Ammon's horn (tissue), 1 donor: ENCODE measurements at places on chromosomes 7 and 10.
A peak's percentile ranks its signal among the peaks of the same experiment; 100 is the strongest.

- DNase-seq: no peak
Measured at GRCh38 chr10:128633864-128634540, 507.8 kb upstream of the MKI67 start.

DNA sequence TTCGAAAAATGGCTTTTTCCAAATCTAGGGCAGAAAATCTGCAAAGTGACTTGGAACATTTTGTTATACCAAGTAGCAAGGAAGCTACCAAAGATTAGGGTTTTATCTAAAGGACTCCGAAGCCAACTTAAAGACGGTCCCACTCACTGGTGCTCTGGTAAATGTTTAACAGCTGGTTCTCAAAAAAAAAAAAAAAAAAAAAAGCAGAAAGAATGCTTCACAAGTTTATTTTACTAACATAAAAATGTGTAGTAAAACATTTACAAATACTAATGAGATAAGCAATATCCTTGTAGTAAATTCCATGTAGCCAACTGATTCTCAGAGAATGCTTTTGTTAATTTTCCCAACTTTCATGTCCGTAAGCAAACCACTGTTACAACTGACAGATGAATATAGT lies 38.4 kb downstream of the TAF3 start:
- DNase-seq: no peak

DNA sequence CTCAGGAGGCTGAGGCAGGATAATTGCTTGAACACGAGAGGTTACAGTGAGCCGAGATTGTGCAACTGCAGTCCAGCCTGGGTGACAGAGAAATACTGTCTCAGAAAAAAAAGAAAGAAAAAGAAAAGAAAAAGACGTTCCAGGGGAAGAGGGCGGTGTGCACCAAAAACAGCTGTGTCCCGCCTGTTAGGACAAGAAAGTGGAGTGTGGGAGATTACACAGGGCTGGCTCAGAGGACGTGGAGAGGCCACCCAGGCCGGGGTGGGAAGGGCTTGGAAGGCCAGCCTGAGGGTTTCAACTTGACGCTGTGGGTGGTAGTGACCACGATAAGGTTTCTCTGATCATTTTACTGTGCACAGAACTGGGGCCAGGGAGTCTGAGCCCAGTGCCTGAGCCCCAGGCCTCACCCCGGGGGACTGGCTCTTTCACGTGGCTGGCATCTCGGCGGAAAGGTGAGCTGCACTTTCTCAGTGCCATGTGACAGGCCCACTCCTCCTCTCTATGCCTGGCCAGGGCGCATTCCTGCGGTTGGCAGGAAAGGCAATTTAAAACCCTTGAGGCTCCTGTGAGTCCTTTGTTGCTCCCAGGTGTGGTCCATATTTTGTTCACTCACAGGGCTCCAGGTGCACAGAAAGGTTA lies 13.9 kb downstream of the RHBDD2 start:
- no peak for DNase-seq

- no peak for DNase-seq
Measured at GRCh38 chr7:18900236-18900635, 217.2 kb downstream of the TWIST1 start.

DNA sequence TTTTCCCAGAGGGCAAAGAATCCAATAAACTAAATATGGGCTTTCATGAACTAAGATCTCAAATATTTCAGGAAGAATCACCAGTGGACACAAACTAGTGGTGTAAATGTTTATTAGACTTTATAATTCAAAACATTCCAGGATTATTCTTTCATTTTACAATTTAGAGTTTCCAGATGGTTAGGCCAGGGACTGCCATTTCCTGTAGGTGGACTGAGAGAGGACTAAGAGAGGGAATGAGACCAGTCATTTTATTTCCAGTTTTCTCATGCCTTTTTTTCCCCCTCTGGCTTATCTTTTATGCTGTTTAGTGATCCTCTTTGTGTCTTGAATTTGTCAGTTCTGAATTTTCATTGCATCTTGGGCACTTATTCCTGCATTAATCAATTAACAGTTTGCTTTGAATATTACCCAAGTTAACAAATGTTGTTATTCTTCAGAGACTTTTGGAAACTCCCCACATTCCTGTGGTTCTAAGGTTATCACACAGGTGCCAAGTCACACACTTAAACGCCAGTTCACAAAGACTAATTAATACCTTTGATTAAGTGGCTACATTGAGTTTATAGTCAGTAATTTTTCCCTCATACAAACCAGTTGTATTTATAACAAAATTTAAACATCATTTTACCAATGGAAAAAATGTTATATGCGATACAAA lies 12.3 kb downstream of the CISD1 start:
- no peak for DNase-seq

DNA sequence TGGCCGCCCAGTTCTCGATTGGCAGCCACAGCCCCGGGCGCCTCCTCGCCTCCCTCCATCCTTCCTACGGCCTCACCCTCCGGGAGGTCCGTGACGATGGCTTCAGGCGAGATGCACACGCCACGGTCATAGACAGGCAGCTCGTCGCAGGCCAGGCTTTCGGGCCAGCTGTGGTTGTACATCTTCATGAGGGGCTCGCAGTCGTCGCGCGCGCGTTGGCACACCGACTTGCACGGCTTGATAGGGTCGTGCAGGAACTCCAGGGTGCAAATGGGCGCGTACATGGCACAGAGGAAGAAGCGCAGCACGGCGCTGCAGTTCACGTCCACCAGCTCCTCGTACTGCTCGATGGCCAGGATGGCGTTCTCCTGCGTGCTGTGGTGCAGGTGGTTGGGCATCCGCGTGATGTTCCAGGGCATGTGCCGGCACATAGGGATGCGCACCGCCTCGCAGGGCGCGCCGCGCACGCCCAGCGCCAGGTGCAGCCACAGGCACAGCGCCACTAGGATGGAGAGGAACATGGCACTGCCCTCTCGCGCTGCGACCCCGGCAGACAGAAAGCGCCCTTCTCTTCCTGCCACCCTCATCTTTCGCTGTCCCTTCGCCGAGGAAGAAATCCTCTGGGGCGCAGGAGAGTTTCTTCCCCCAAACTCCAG lies 472 bp downstream of the SFRP4 start:
- DNase-seq: peak; percentile 18

- no peak for DNase-seq
Measured at GRCh38 chr10:43118631-43119415, 19.4 kb upstream of the CSGALNACT2 start.

GRCh38 chr7:113915956-113916355 lies 2.9 kb downstream of the PPP1R3A start:
- no peak for DNase-seq

GRCh38 chr10:101007099-101007711 lies 7.6 kb downstream of the LZTS2 start:
- DNase-seq: no peak

DNA sequence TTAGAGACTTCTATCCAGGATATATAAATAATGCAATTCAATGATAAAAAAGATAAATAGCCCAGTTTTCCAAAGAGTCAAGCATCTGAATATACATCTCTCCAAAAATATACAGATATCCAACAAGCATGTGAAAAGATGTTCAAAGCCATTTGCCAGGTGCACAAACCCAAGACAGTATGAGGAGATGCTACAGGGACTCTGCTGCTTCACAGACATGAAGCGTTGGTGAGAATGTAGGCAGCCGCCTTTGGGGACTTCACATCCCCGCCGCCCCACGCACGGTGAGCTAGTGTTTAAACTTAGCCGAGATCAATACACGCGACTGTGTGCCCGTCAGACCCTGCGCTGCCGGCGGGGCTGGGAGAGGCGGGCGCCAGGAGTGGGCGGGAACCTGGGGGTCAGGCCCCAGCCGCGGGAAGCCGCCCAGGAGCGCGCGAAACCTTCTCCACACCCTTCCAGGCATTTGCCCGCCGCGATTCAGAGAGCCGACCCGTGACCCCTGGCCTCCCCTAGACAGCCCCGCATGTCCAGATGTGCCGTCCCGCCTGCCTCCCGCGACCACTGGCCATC lies 927 bp upstream of the ALOX5 start:
- DNase-seq: no peak

DNA sequence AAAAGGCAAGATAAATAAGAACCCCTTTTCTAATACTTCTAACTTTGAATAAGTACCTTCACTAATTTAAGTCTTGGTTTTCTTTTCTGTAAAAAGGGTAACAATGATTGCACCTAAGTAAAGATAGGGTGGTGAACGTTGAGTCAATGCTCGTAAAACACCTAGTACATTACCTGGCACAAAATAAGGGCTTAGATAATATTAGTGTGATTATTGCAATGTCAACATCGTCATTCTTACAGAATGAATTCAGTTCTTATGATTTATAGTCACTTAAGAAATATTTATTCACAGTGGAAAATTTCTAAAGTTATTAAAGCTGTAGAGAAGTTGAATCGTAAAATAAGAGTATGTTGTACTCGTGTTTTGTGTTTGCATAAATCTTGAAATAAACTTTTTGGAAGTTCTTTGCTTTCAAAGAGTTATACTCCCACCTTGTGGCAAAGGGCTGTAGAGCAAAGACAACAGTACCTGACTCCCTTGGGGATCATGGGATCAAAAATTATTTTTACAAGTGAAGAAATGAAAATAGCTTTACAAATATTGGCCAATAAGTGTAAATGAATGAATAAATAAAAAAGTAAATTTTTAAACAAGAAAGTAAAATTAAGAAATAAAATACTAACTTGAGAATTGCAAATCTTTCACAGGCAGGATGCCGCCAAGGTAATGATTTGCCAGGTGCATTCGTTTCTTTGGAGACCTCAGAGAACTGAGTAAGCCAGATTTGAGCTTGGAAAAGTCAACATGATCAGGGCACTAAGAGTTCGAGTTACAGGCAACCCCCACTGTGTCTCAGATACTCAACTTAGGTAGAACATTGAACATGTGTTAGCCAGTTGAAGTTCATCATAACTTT lies 285.8 kb upstream of the CACNA2D1 start:
- DNase-seq: peak; percentile 8

DNA sequence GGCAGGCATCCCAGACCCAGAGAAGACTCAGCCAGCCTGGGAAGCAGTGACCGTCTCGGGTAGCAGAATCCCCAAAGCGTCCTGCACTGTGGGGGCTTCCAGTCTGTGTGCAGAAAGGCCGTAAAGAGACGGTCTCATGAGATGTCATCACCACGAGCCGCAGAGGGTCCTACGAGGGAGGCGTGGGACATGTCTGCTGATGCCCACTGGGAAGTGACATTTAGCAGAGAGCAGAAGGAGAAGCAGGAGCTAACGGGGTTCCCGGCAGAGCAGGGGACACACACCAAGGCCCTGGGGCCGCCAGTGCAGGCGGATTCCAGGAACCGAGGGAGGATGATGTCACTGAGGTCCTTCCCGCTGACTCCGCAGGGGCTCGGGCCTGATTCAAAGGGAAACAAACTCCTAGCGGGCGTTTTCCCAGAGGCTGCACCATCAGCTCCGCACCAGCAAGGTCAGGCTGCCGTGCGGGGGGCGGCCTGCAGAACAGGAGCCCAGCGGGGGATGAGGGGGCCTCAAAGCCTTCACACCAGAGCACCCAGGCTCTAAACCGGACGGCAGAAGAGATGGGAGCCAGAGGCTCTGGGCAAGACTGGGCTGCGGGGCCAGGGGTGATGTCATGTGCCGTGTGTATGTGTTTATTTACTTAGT lies 85.4 kb upstream of the PDGFA start:
- no peak for DNase-seq

GRCh38 chr10:112990271-112990670 lies 40.2 kb downstream of the TCF7L2 start:
- no peak for DNase-seq

GRCh38 chr7:100583132-100584053 lies 2.5 kb downstream of the LRCH4 start:
- peak; percentile 81 for DNase-seq

DNA sequence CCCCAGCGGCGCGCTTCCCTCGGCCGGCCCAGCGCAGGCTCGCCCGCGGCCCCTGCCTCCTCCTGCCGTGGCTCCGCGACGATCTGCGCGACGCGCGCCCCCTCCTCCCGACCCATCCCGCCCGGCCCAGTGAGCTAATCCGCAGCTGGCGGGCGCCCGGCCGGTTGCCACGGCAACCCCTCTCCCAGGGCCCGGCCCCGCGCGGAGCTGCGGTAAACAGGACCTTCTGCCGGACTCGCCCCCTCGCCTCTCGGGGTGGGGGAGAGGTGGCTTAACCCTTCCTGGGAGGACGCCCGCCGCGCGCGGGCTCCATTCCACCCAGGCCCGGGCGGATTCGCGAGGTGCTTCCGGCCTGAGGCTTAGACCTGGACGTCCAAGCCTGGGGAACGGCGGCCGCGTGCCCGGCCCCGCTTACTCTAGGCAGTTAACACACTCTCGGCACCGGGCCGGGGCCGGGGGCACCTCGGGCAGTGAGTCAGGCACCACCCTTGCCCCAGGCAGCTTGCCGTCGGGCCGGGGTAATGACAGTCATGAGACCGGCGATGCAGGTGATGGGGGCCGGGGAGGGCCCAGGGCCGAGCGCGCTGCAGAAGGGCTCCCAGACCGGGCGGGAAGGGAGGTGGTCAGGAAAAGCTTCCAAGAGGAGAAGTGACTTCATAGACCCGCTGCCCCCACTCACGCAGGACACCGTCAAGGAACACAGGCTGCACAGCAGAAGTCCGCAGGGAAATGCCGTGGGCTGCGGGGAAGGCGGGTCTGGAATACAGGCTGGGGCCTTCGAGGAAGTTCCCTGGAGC lies at the start of gene DENND2A:
Gene DENND2A (minus strand): TSS at position 87 of the 797 bp plus-strand sequence. CDS start 38,416 bp downstream, outside the sequence.
- peak; percentile 85 for DNase-seq

DNA sequence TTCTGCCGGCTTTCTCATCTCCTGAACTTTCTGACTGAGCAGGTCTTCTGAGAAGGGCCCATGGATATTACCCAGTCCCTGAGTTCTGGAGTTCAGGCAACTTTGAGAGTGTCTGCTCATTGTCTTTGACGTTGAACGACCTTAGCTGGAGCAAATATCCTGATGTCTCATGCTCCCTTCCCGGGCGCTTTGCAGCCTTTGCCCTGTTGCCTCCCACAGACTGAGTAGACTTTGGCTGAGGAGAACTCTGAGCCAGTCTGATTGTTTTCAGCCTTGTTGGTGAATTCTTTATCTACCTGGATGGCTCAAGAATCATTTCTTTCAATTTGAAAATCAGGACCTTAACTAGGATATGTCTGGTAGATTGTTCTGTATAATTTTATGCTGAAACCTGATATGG lies 353.7 kb downstream of the GLRX3 start:
- no peak for DNase-seq
